ENCODE measurements at places on chromosomes 3 and 15. TPM values are rescaled to one million over a fixed set of nuclear protein-coding genes. Genes with fewer than 3 reads are reported as not detected.

MINDY4B gene
- 0.91 TPM for polyA plus RNA-seq

DNA sequence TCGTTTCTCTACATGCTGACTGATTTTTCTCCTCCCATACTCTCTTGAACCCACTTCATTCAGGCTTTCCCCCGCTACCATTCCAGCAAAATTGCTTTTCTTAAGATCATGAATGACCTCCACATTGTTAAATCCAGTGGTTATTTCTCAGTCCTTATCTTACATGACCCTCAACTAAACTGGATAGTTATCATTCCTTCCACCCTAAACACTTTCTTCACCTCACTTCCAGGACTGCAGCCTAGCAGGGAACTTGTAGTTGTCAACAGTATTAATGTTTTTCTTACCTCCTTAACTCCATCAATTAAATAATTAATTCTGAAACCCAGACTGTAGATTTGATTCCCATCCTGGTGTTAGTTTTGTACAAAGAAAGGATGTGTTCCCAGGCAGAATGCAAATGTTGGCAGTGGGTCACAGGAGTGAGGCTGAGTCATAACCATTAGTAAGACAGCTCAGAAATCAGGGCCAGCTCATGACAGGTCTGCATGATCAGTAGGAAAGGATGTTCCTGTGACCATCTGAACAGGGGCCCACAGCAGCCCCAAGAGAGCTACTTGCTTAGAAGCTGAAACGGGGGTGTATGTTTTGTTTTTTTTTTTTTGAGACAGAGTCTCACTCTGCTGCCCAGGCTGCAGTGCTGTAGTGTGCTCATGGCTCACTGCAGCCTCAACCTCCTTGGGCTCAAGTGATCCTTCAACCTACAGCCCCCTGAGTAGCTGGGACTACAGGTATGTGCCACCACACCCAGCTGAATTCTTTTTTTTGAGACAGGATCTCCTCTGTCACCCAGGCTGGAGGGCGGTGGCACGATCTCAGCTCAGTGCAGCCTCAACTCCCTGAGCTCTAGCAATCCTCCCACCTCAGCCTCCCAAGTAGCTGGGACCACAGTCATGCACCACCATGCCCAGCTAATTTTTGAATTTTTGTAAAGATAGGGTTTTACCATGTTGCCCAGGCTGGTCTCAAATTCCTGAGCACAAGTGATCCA lies 9.1 kb downstream of the BCL2L10 start:
- no peak for DNase-seq

GRCh38 chr3:196159952-196160804 lies 51.0 kb downstream of the ZDHHC19 start:
- peak; percentile 88 for DNase-seq

DNA sequence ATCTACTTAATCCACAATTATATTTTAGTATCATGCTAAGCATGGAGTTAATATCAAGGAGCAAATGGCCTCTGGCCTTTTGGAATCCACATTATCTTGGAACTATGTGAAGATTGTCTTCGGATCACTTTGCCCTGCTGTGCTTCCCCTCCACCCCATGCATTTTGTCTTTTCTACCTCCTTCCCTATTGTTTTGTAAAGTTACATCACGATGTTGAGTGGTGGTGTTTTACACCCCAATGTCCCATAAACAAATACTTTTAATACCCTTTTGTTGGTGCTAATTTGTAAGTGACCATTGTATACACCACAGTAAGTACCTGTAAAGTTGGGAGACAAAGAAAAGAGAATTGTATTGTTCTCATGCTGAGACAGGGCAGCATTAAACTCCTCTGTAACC lies 258.4 kb upstream of the ZNF717 start:
- no peak for DNase-seq

- DNase-seq: no peak
Measured at GRCh38 chr3:107346564-107346963, 30.7 kb upstream of the CCDC54 start.

DNA sequence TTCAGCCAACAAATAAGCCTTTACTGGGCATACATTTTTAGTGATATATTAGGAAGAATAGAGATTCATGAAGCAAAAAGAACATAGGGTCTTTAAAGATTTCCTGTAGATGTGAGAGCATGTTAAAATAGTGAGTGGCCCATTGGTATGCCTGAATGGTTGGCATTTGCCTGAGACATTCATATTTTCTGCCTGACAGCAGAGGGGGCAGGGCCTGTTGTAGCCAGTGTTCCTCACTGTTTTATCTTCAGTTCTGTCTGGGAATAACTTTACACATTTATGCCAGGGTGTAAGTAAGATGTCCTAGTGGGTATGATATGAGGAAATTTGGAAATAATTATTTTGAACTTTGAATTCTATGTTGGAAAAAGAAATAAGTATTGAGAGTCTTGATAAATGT lies 704.7 kb upstream of the ARPP21 start:
- no peak for DNase-seq

DNA sequence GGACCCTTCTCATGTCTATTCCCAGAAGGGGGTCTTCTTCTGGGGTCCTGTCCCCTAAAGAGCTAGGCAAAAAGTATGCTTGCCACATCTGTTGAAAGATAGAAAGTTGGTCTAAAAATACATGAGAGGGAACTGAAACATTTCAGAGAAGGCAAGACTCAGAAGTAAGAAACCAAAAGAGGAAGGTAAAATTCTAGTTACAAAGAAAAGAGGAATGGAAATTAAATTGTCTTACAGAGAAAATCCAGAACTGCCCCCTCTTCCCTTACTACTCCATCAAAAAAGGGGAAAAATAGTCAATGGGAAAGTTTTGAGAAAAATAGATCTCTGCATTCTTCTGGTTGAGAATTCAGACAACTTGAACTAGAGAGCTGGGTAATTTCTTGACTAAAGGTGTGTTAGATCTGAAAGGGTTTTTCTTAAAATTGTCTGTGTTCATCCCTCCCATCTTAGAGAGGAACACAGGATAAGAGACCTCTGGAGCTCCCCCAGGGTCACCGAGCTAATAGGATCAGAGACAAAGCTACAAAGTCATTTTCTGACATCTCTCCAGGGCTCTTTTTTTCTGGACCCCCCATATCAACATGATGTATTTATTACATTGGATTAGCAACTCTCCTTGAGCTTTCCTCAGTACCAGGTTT lies 32.3 kb upstream of the CCR2 start:
- DNase-seq: no peak

- no peak for DNase-seq
Measured at GRCh38 chr15:39922462-39923092, 2.5 kb upstream of the GPR176 start.

GRCh38 chr3:185353823-185354614 lies 8.9 kb upstream of the MAP3K13 start:
- no peak for DNase-seq

DNA sequence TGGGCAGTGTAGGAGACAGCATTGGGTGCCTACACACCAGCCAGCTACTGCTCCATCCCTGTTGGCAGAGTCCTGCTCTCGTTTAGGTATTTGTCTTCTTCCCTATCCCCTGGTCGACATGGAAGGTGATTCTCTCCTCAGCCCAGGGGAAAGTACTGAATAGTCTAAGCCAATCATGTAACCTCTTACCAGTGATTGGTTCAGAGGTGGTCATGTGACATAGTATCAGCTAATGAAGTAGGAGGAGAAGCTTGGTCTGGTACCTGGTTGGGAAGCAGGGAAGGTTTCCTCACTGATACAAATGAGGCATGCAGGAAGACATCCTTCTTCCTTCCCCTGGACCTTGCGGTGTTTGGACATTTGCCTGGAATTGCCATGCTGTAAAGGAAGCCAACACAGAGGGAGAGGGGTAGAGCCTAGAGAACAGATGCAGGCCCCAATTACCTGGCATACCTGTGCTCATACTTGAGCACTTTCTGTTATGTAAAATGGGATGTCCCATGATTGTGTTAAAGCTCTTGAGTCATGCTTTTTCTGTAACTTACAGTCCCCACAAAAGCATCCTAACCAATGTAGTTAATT lies 32.7 kb upstream of the RASGRP1 start:
- DNase-seq: no peak

PFKFB4 gene
- 17.3 TPM for polyA plus RNA-seq

- DNase-seq: peak; percentile 19
Measured at GRCh38 chr3:64443546-64444381, 218.5 kb upstream of the PRICKLE2 start.

TMCO5A gene
- polyA plus RNA-seq: not detected

DNA sequence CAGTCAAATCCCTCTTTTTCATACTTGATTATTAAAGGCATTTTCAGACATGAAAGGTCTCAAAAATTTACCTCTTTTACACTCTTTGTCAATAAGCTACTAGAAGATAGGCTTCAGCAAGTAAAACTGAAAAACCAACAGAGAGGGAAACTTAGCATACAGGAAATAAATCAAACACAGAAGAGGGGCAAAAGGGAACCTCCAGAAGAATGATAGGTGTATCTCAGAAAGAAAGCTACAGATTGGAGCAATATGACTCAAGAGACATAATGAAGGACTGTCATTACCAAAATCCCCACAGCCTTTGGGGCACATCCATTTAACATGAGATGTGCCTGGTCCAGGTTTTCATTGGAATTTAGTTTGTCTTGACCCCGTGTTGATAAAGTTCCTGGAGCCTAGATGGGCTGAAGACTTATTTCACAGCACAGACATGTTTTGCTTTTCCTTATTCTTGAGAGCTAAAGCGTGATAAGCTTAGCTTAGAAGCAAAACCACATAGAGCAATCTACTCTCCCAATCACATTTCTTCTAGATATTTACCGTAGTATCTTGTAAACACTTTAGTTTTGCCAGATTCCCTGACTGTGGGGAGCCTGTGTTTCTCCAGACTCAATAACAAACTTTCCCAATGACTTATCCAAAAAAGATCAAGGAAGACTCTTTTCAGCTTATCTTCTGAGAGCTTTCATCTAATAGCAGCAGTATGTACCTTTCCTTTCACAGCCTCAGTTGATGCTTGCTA lies 11.7 kb downstream of the LRRFIP2 start:
- no peak for DNase-seq

HRG gene
- polyA plus RNA-seq: 0.04 TPM

PCSK6 gene
- polyA plus RNA-seq: 22.2 TPM

GRCh38 chr3:14555835-14556234 lies 15.7 kb upstream of the GRIP2 start:
- DNase-seq: peak; percentile 26

GRCh38 chr3:57803647-57804081 lies 47.6 kb downstream of the SLMAP start:
- DNase-seq: peak; percentile 43

- no peak for DNase-seq
Measured at GRCh38 chr15:71496336-71496955, 313.9 kb upstream of the NR2E3 start.

GRCh38 chr3:147216143-147216673 lies 190.1 kb downstream of the ZIC4 start:
- no peak for DNase-seq

- no peak for DNase-seq
Measured at GRCh38 chr15:100559330-100559729, 30.6 kb upstream of the CERS3 start.

- DNase-seq: no peak
Measured at GRCh38 chr3:100277255-100277800, 16.5 kb downstream of the TBC1D23 start.

CAMK2N2 gene
- 0.72 TPM for polyA plus RNA-seq

DNA sequence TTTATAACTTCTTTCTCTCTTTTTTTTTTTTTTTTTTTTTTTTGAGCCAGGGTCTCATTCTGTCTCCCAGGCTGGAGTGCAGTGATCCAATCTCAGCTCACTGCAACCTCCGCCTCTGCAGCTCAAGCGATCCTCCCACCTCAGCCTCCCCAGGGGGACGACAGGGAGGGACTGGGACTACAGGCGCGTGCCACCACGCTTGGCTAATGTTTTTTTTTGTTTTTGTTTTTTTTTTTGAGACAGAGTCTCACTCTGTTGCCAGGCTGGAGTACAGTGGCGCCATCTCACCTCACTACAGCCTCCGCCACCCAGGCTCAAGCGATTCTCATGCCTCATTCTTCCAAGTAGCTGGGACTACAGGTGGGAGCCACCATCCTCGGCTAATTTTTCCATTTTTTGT lies 17.7 kb upstream of the PRKCI start:
- DNase-seq: no peak

- no peak for DNase-seq
Measured at GRCh38 chr15:34279368-34279767, 54.6 kb downstream of the EMC4 start.

GRCh38 chr3:106276151-106276550 lies 407.3 kb upstream of the CBLB start:
- no peak for DNase-seq

DNA sequence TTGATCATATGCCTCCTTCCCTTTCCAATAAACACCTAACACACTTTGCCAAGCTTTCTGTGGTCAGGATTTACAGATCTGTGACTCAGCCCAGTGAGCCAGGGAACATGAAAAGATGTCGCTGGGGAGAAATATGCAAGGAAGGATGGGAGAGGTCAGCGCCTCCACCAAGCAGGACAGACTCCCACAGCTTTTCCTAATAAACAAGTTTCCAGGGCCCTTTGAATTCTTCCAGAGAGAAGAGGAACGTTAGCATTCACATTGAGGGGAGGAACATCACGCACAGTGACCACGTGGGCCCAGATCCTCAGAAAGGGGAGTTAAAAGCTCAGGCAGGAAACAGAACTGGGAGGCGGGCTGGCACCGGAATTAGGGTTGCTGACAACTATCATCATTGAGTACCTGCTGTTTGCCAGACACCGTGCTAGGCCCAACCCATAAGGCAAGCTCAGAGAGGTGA lies 33.3 kb upstream of the MRPS22 start:
- DNase-seq: no peak

DNA sequence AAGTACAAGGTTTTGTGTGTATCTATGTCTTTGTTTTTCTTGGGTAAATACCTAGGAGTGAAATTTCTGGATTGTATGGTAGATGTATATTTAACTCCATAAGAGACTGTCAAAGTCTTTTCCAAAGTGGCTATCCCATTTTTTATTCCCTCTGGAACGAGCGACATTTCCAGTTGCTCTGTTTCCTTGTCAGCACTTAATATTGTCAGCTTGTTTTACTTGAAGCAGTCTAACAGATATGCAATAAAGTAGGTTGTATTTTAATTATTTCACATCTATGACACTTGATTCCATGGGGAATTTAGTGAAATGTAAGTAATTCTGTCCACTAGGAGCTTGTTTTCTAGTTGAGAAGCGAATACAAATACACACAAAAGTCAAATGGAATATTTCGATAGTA lies 18.5 kb upstream of the BNIP2 start:
- no peak for DNase-seq

DNA sequence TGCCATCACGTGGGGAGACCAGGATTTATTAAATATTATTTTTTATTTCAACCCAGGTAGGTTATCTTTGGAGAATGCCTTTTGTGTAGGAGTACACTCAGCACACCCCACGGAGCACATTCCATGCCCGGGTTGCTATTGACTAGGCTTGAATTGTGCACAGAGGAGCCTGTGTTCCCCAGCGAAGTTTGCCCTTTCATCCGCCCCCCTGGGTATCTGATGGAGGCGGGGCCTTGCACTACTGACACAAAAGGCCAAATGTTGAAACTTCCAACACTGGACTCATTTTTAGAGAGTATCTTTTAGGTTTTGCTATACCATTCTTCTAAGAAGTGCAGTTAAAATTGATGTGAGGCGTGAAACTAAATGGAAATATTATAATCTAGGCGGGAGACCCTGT lies 39.3 kb upstream of the PPP4R2 start:
- DNase-seq: peak; percentile 81

- peak; percentile 71 for DNase-seq
Measured at GRCh38 chr3:63937661-63938651, 25.8 kb upstream of the SCAANT1 start.

- DNase-seq: no peak
Measured at GRCh38 chr15:74050127-74050526, 32.2 kb downstream of the GOLGA6A start.
